Cerebellum (tissue), 4 donors: ENCODE measurements at places on chromosomes 13 and 19. TPM values are rescaled to one million over a fixed set of nuclear protein-coding genes. Genes with fewer than 3 reads are reported as not detected.

The PLEKHA4 gene
- 1.5 TPM for total RNA-seq

The OR10H1 gene
- total RNA-seq = not detected

The CEACAM8 gene
- not detected for total RNA-seq

The HSH2D gene
- total RNA-seq = not detected

The TUBB4A gene
- 52.7 TPM for total RNA-seq

The ICAM4 gene
- total RNA-seq = not detected

DNA sequence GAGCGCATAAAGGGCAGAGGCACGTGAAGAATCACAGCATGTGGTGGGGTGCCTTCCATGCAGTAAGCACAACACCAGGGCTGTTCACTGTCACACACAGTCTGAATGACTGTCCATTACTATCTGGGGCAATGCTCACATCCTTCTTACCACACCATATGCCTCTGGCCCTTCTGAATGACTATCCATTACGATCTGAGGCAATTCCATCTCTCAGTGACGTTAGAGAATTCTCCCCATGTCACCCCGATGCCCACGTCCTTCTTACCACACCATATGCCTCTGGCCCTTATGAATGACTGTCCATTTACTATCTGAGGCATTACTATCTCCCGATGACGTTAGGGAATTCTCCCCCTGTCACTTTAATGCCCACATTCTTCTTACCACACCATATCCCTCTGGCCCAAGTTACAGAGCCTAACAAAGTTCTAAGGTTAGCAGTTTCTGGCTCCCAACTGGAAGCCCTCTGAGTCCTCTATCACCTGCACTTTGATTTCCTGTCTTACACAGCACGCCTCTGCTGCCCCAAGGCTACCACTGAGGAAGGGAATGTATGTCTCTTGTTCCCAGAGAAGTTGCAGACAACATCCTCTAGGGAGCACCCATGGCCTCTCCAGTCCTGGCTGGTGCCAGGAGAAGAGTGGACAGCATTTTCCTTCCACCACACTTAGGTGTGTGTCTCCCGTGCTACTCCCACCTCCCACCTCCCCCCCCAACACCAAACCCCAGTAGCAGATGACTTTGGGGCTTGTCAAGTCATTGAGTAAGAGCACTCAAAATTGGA is 154.8 kb downstream of the COG6 start:
- DNase-seq = no peak

DNA sequence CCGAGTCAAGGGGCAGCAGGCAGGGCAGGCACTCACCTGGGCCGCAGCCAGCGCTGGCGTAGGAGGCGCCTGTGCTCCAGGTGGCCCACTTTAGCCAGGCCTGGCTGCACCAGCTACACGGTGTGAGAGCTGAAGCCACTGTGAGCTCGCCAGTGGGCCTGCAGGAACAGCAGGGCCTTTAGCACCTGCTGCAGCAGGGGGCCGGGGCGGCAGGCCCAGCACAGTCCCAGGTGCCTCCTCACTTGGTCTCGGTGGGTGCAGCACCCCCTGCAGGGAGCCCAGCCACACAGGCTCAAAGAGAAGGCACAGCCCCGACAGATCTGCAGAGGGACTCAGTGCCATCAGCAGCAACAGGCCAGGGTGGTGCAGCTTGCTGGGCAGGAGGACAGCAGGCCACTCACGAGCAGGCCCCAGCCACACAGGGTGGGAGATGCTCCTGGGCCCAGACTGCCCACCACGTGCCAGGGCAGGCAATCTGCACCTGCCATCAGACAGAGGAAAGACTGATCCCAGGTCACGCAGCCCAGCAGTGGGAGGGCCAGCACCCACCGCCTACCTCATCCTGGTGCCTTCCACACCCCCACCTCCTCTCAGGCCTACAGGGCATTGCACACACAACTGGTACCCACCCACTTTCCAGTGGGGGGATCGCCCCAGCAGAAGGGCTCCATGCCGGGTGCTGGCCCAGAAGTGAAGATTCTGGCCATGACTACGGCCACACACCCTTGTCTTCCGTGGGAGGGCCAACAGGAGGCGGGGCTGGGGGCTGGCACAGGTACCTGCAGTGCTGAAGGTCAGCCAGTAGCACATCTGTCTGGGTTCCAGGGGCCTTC is 15.8 kb downstream of the ARHGAP33 start:
- DNase-seq = peak; percentile 71

GRCh38 chr13:70108356-70109105 is at the start of gene KLHL1:
Gene KLHL1, minus strand, starts transcription at chr13:70108452. Its CDS starts 753 bp downstream, at chr13:70107699.
- no peak for DNase-seq
